ENCODE measurements at places on chromosomes 7 and 10. TPM values are rescaled to one million over a fixed set of nuclear protein-coding genes. Genes with fewer than 3 reads are reported as not detected.

The UCN3 gene
- total RNA-seq: 0.35 TPM

The PAPSS2 gene
- total RNA-seq: 114 TPM

The EVX1 gene
- not detected for total RNA-seq

The CLCN1 gene
- 0.09 TPM for total RNA-seq

The CCDC172 gene
- total RNA-seq: not detected

The EZH2 gene
- total RNA-seq: 9.9 TPM

The ACHE gene
- 2.4 TPM for total RNA-seq

The PTPRZ1 gene
- 0.84 TPM for total RNA-seq

The OR2A12 gene
- total RNA-seq: not detected

The LRRD1 gene
- total RNA-seq: 0.09 TPM

The FGL2 gene
- 21.0 TPM for total RNA-seq

GRCh38 chr10:9824631-9825071, 1193.0 kb upstream of the CELF2 start:
- H3K4me1 ChIP-seq: no peaks in the 10 kb centered on the region
- no peak for DNase-seq
- no peak overlapping the region for H3K4me3 ChIP-seq
- no peaks in the 10 kb centered on the region for H3K27me3 ChIP-seq

GRCh38 chr10:116093031-116093430, 180.0 kb downstream of the GFRA1 start:
- H3K4me3 ChIP-seq: no peak overlapping the region
- no peak overlapping the region for H3K27ac ChIP-seq
- no peaks in the 10 kb centered on the region for H3K27me3 ChIP-seq
- H3K4me1 ChIP-seq: no peaks in the 10 kb centered on the region
- no peaks in the 10 kb centered on the region for H3K36me3 ChIP-seq
- no peak for DNase-seq

DNA sequence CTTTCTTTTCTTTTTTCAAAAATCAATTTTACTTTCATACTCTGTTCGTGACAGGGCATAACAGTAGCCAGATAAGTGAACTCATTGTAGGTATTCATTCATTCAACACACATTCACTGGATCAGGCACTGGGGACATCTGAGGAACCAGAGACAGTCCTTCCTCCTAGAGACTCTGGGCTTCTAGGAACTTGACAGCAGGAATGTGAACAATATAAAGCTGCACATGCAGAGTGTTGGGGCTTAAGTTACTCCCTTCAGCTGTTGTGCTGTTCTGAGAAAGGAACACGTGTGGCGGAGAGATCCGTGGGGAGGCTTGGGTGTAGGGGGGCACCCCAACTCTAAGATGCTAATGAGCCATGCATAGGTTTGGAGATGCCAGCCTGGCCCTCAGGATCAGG, 120.4 kb downstream of the PKD1L1 start:
- no peak overlapping the region for H3K4me3 ChIP-seq
- no peak for DNase-seq
- H3K27me3 ChIP-seq: no peaks in the 10 kb centered on the region
- no peaks in the 10 kb centered on the region for H3K4me1 ChIP-seq

GRCh38 chr10:71133710-71134686, 78.4 kb upstream of the UNC5B start:
- H3K27ac ChIP-seq: no peak overlapping the region
- peaks cover 21% of the 10 kb centered on the region for H3K27me3 ChIP-seq
- H3K36me3 ChIP-seq: no peaks in the 10 kb centered on the region
- H3K4me1 ChIP-seq: no peaks in the 10 kb centered on the region
- H3K4me3 ChIP-seq: no peak overlapping the region

DNA sequence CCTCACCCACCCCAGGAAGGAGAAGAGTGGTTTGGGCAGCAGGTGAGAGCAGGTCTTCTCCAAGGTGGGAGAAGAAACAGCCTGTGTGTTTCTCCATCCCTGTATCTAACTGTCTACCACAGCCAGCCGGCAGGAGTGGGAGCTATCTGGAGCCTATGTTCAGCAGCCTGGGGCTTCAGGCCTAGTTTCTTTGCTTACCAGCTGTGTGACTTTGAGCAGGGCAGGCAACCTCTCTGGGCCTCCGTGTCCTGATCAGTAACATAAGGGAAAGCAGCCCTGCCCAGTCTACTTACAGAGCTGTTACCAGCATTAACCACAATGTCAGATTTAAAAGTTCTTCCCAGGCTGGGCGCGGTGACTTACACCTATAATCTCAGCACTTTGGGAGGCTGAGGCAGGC, 450.7 kb upstream of the ZMIZ1 start:
- H3K4me3 ChIP-seq: no peak overlapping the region
- no peak for DNase-seq
- H3K36me3 ChIP-seq: no peaks in the 10 kb centered on the region
- H3K27ac ChIP-seq: no peak overlapping the region
- H3K27me3 ChIP-seq: no peaks in the 10 kb centered on the region
- H3K4me1 ChIP-seq: no peaks in the 10 kb centered on the region

DNA sequence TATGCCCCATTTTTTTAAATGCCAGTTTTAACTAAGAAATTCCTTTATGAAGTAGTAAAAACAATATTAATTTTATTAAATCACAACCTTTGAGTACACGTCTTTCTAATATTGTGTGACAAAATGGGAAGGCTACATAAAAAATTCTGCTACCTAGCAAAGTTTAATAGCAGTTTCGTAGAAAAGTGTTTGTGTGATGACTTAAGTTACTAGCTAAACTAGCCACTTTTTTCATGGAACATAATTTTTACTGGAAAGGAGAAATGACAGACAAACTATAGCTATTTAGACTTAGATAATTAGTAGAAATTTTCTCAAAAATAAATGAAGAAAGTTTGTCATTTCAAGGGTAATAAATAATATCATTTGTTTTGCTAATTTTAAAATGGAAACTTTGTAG, 153.1 kb downstream of the GPAM start:
- H3K36me3 ChIP-seq: no peaks in the 10 kb centered on the region
- no peak overlapping the region for H3K27ac ChIP-seq
- H3K4me1 ChIP-seq: no peaks in the 10 kb centered on the region
- no peak for DNase-seq
- no peak overlapping the region for H3K4me3 ChIP-seq

DNA sequence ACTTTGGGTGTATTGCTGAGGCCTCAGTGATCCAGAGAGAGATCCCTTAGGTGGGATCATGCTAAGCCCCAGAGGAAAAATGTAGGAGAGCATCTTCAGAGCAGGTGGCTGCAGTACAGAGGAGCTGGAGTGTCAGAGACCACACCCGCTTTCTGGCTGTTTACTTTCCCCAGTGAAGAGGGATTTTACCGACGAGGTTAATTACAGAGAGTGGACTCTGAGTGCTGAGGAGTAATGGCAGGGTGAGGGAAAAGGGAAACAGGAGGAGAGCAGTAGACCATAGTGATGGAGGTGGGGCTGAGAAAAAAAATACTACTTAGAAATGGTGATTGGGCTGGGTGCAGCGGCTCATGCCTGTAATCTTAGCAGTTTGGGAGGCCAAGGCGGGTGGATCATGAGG, 43.3 kb upstream of the HBP1 start:
- H3K27me3 ChIP-seq: no peaks in the 10 kb centered on the region
- H3K4me3 ChIP-seq: no peak overlapping the region
- H3K4me1 ChIP-seq: peaks cover 5% of the 10 kb centered on the region
- H3K27ac ChIP-seq: no peak overlapping the region

- no peak overlapping the region for H3K27ac ChIP-seq
- H3K36me3 ChIP-seq: peaks cover 34% of the 10 kb centered on the region
- H3K4me1 ChIP-seq: peaks cover 20% of the 10 kb centered on the region
- no peak overlapping the region for H3K4me3 ChIP-seq
- no peaks in the 10 kb centered on the region for H3K27me3 ChIP-seq
Observed at GRCh38 chr7:100038326-100038725, 11.2 kb upstream of the ZSCAN21 start.

DNA sequence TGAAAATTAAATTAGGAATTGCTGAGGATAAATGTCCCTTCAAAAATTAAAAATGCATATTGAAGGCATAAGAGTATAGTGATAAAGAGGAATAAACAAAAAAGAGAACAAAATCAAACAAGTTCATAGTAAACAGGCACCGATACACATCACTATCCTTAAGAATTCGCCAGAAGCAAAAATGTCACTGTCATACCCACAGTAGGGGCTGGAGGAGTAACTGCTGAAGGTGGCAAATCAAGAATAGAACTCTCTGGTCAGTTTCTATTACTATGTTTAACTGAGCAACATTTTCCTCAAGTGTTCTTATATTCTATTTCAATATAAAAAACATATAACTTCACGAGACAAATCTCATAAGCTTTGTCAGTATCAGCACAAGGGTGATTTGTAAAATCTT, 84.0 kb downstream of the VPS41 start:
- H3K36me3 ChIP-seq: no peaks in the 10 kb centered on the region
- H3K4me3 ChIP-seq: no peak overlapping the region
- H3K27me3 ChIP-seq: no peaks in the 10 kb centered on the region
- H3K27ac ChIP-seq: no peak overlapping the region
- DNase-seq: no peak

DNA sequence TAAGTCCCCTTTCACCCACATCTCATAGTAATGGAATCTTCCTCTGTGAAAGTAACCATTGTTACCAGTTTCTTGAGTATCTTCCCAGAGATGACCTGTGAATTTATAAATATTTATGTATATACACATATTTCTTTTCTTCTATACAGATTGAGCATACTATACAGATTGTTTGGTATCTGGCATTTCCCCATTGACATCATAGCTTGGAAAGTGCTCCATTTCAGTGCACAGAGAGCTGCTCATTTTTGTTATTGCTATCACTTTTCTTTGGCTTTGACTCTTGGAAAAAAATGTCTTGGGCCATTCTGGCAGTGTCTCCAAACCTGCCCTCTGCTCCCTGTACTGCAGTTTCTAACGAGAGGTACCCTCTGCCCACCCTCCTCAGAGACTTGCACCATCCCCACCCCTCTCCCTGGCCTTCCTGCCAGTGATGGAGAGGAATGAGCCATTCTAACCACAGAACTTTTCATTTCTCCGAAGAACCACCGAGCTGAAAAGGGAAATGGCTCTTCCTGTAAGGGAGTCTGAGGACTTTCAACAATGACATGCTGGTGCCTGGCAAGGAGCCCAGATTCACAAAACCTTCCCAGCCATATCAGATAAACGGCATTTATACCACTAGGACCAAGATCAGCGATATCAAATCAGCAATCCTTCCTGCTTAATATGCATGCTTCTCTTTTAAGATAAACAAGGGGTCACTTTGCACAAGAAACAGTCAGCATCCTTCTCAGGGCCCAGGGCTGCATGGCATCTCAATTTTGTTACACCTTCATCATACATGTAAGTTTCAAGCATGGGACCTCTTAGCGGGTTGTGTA, 19.7 kb upstream of the CCSER2 start:
- no peaks in the 10 kb centered on the region for H3K36me3 ChIP-seq
- no peaks in the 10 kb centered on the region for H3K4me1 ChIP-seq
- H3K27me3 ChIP-seq: no peaks in the 10 kb centered on the region

- no peaks in the 10 kb centered on the region for H3K36me3 ChIP-seq
- DNase-seq: no peak
- no peaks in the 10 kb centered on the region for H3K4me1 ChIP-seq
- no peak overlapping the region for H3K4me3 ChIP-seq
- no peaks in the 10 kb centered on the region for H3K27me3 ChIP-seq
- H3K27ac ChIP-seq: no peak overlapping the region
Observed at GRCh38 chr7:149642589-149642988, 130.8 kb downstream of the ZNF467 start.

GRCh38 chr10:1558906-1559305, 178.4 kb downstream of the ADARB2 start:
- no peaks in the 10 kb centered on the region for H3K36me3 ChIP-seq
- H3K27me3 ChIP-seq: peaks cover 4% of the 10 kb centered on the region
- no peak overlapping the region for H3K4me3 ChIP-seq
- no peak for DNase-seq
- no peaks in the 10 kb centered on the region for H3K4me1 ChIP-seq
- H3K27ac ChIP-seq: no peak overlapping the region

DNA sequence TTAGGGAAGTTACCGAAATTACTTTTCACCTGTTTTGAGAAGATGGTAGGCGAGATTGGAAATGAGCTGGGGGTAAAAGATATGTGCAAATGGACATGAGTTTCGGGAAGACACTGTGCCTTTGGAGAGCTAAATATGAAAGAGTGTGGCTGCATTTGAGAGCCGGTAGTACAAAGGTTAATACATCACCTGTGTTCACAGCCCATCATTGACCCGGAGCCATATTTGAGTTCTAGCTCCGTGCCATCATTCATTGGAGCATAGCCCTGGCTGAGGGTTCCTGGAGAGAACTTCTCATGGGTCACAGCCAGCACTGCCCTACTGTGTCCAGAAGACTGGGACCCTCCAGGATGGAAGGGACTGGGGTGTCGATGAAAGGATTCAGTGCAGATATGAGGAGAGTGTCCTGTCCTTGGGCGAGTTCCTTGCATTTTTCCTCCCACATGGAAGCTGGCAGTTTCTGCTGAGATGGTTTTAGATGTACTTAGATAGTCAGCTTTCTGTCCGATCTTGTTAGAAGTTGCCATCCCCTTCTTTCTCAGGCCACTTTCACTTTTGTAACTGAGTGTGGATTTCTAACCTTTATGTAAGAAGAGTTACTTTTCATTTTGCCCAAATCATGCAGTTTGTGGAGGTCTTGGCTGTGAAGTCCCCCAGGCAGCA, 138.8 kb downstream of the JCAD start:
- no peak overlapping the region for H3K4me3 ChIP-seq
- no peaks in the 10 kb centered on the region for H3K27me3 ChIP-seq
- no peak for DNase-seq
- no peak overlapping the region for H3K27ac ChIP-seq
- H3K36me3 ChIP-seq: no peaks in the 10 kb centered on the region

DNA sequence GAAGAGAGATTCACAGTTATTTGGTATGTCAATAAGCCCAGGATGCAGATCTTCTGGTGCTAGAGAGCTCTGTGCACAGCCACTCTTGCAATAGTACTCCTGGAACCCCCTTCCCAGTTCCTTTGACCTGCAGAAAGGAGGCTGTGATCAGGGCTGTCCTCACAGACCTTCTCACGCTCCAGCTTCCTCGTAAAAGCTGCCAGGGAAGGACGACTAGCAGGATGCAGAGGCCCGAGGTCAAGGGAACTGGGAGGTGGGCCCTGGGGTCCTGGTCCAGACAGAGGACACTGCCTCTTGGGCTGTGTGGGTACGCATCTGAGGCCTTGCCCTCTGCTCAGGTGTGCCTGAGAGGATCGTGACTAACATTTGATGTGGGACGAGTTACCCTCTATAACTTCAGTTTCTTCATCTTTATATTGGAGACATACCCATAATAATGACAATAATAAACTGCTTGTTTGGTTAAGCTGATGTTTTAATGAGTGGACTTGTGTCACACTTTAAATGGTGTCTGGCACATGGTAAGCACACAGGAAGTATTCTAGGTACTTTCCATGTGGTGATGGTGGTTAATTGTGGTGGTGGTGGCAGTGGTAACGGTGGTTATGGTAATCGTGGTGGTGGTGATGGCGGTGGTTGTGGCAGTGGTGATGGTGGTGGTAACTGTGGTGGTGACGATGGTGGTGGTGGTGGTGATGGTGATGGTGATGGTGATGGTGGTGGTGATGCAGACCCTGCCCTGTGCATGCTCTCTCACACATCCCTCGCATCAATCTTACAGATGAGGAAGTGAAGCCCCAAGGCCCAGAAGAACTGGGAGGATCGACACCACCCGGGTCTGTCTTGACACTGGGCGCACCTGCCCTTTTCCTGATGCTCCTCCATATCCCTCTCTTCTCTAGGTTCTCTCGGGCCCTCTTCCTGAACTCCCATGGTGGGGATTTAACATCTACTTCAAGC, 235.2 kb upstream of the GRB10 start:
- H3K27me3 ChIP-seq: no peaks in the 10 kb centered on the region
- DNase-seq: no peak
- no peak overlapping the region for H3K4me3 ChIP-seq
- H3K4me1 ChIP-seq: no peaks in the 10 kb centered on the region
- H3K36me3 ChIP-seq: no peaks in the 10 kb centered on the region

GRCh38 chr10:51804866-51805265, 105.5 kb upstream of the CSTF2T start:
- no peaks in the 10 kb centered on the region for H3K4me1 ChIP-seq
- no peaks in the 10 kb centered on the region for H3K27me3 ChIP-seq
- no peak overlapping the region for H3K27ac ChIP-seq
- H3K36me3 ChIP-seq: no peaks in the 10 kb centered on the region
- no peak for DNase-seq
